Esophagus muscularis mucosa (tissue), 4 donors: ENCODE measurements at places on chromosomes 2 and 18.

DNA sequence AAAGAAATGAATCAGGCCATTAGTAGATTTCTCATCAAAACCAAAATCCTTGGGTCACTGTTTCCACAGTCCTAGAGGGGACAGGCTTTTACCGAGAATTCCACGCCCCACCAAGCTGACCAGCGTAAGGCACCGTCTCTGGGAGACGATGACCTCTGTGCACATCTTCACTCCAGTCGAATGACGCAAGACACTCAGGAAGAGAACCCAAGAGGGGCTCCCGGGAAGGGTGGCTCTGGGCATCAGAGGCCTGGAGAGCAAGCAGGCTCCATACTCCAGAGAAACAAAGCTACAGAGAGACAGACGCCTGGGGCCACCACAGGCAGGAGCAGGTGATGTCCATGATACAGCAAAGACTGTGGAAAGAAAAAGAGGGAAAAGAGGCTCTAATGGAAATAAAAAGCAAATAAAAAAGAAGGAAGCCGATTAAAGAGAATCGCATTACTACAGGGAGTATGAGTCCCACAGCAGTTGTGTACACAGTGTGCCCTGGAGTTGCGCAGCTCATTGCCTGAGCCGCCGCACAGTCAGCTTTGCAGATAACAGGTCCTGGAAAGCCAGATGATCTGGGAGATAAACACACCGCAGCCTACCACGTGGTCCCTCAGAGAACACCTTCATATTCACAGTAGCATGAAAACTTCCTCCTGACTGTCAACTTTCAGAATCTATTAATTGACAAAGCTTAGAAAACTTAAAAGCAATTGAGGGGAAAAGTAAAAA is 572.7 kb upstream of the SALL3 start:
- no peak for DNase-seq

DNA sequence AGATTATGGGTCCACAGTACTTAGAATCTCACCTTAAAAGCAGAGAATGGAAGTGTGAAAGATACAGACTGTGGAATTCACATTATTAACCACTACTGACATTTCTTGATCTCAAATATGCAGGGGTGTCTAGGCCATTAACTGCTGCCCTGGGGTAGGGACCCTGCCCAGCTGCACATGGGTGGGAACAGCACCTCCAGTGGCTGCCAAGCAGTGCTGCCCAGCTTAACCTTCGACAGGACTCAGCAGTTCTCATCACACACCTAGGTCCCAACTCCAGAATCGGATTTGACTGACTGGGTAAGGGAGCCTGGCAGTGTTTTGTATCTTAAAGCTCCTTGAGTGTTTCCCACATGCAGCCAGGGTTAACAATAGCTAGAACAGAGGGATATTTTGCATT is 14.9 kb downstream of the ERFE start:
- no peak for DNase-seq

DNA sequence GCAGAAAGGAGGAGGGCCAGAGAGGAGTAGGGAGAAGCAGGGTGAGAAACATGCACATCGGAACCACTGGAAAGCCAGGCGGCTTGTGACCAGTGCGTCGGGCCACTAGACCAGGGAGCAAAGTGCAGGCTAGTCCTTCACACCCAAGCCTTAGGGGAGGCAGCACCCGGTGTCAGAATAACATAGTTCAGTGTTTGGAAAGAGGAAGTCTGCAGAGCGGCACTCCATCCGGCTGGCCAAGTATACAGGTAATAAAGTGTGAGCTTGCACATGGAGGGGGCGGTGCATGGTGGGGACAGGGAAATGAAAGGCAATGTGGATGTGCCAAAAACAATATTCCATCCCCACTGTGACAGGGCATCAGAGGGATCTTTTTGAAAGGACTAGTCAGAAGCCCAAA is 69.7 kb downstream of the ZNF521 start:
- DNase-seq: no peak

DNA sequence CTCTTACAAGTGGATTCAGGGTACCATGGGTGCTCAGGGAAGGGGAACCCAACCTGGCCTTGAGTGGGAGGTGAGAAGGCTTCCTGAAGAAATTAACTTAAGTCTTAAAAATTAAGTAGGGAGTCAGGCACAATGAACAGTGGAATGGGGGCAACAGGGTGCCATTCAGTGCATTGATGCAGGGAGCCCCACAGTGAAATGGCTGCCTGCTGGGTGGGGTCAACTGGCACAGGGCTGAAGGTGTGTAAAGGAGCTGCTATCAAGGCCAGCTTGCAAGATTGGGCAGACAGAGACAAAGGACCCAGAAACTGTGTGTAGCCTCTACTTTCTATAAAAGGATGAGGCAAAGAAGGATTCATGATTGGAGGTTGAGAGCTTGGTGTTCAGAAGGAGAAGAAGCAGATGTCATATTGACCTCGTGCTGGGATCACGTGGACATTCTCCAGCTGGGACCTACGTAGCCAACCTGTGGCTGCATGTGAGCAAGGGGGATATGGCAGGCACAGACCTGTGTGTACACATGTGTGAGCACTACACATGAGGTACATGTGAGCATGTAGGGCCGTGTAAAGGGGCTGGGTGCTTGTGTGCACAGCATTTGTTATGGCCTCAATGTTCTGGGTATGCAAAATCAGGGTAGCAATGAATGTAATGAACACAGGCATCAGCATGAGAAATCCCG is 209.5 kb upstream of the HAAO start:
- DNase-seq: no peak

GRCh38 chr2:84855731-84856130 is 25.2 kb downstream of the TRABD2A start:
- DNase-seq: no peak
